ENCODE measurements at places on chromosomes 16 and 17.

- DNase-seq: no peak
These were observed 1.5 kb downstream of the N4BP1 start for GRCh38 chr16:48608452-48608851.

DNA sequence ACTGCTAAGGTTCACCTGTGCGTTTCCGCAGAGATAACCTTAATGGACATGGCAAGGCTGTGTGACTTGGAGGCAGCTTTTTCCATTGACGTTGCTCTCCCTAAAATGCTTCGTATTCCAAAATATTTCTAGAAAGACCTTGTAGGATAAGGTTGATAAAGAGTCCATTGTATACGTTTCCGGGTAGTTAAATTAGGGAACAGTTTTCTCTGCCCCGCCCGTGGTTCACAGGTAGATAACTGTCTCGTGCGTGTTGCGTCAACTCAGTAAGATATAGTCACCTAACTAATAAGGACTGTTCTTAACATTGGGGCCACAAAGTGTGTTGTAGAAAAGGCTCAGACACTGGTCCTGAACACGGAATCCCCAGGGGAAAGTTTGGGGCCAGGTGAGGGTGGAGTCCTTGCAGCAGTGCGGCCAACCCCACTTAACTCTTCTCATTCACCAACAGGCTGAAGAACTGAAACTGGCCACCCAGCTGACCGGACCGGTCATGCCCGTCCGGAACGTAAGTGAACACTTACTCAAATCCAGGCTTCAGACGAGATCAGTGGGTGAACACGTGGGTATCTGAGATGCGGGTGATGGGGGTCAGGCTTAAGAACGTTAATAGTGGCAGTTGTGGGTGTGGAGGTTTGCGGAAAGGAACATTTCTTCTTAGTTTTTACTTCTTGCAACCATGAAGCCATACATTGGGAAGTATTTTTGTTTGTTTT lies 1.6 kb downstream of the RPL13 start:
- no peak for DNase-seq

GRCh38 chr16:86963600-86964575 lies 353.3 kb downstream of the C16orf95 start:
- DNase-seq: no peak

- no peak for DNase-seq
These were observed 25.8 kb downstream of the PHB1 start for GRCh38 chr17:49388692-49389513.

DNA sequence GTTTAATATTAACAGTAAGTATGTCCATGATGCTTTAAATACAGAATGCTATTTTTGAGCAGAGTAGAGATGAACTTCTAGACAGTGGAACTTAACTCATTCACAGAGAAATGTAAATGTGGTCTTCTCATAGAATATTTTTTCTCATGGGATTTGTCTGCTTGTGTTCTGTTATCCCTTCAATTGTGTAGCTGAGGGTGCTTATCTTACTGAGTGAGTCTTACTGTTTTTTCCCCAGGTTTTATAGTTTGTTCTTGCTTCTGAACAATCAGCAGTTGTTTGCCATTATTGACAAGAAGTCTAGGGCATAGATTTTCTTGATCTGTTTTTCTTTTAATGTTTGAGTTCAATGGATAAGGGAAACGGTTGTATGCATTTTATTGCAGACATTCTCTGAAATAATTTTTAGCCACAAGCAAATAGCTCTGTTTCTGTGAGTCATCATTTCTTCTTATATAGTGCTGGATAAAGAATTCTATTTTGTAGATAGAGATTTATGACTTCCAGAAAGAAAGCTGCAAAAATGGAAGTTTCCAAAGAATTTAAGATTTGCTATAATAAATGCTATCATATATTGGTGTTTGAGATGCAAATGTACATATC lies 60.5 kb downstream of the NF1 start:
- DNase-seq: no peak

DNA sequence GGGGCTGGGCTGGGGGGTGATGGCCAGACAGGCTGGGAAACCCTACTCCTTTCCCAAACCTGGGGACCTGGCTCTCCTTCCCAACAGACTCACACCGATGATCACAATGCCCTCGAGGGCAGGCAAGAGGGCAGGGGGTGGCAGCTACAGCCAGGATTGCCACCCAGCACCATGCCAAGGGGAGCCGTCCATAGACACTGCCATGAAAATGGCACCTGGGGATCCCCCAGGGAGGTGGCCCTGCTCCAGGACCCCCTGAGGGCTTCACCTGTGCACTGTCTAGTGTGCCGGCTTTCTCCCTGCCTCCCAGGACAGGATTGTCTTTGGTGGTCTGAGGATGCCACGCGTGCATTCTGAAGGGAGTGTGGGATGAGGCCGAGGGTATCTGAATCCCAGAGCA lies 24.6 kb downstream of the RPH3AL start:
- DNase-seq: no peak
